Cardiac fibroblast (primary cell): ENCODE measurements at places on chromosomes 2 and 18.

DNA sequence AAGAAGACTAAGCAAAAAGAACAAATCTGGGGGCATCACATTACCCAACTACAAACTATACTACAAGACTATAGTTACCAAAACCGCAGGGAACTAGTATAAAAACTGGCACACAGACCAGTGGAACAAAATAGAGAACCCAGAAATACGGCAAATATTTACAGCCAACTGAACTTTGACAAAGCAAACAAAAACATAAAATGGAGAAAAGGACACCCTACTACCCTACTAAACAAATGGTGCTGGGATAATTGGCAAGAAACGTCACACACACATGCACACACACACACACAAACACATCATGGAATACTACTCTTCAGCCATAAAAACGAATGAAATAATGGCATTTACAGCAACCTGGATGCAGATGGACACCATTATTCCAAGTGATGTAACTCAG, 53.3 kb downstream of the SESTD1 start:
- no peak for DNase-seq

GRCh38 chr18:10131460-10132395, 217.9 kb downstream of the VAPA start:
- DNase-seq: no peak

DNA sequence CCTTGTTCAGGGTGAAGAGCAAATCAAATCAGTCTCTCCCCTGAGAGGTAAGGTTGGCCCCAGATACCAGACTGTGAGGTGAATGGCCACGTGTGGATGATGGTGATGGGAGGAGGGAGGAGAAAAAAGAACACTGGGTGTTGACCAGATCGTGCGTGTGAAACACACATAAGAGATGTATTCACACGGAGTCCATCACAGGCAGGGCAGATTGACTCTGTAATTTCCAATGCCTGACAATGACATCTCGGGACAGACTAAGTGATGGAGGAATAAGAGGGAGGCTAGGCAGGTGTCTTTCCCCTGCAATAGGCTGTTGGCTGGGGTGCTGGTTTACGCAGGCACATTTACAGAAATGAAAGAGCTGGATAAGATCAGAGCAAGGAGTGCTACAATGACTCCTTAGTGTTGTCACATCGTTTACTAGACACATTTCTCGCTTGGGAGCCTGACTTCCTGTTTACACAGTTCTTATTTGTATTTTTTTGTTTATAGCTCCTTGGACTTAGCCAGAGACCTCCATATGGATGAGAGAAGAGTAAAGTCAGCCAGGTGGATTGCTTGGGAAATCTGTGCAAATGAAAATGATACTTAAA, 43.1 kb downstream of the CPO start:
- DNase-seq: no peak

DNA sequence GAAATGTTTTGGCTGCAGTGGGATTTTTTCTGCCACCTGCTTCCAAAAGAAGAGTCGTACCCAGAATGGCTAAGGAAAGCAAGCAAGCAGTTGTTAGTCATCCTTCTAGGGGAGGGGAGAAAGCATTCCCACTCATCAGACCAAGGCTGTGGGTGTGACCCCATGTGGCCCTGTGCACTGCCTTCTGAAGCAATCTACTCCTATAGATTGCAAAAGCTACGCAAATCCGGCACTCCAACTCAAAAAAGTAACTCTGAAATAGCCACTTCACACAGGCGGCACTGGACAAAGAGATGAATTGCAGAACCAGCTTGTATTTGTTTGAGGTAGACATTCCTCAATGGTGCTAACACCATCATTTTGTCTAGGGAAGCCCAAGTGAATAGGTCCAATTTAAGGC, 44.3 kb downstream of the ST3GAL5 start:
- no peak for DNase-seq

GRCh38 chr2:170567429-170567828, 147.7 kb upstream of the SP5 start:
- DNase-seq: no peak

GRCh38 chr2:167493862-167494261, 605.6 kb downstream of the XIRP2 start:
- no peak for DNase-seq

DNA sequence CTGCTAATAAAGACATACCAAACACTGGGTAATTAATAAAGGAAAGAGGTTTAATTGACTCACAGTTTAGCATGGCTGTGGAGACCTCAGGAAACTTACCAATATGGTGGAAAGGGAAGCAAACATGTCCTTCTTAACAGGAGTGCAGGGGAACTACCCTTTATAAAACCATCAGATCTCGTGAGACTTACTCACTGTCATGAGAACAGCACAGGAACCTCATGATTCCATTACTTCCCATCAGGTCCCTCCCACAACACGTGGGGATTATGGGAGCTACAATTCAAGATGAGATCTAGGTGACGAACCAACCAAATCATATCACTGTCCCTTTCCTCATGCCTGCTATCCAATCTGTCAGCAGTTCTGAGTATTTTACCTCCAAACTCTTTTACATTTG, 586.7 kb downstream of the TDRD15 start:
- no peak for DNase-seq

DNA sequence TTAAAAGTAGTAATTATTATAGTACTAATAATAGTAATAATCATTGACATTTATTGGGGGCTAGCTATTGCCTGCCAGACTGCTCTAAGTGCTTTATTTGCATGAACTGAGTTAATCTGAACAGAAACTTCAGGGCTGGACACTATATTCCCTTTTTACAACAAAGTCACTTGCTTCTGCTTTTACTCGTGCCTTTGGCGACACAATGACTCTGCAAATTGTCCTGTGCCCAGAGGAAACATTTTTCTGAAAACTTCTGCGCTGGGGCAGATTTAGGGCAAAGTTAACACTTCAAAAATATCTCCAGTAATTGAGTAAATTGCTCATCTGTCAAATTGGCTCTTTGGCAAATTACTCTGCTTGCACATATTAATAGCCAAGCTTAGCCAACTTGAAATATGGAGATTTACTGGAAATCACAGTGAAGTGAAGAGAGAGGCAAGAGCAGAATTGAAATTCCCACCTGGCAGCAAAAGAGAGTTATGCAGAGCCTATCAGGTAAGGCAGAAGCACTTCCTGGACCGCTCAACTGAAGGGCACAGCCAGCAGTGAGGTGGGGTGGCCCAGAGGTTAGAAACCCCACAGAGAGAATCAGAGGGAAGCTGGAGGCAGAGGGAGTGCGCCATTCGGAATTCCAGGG, 36.3 kb downstream of the BMP10 start:
- no peak for DNase-seq

DNA sequence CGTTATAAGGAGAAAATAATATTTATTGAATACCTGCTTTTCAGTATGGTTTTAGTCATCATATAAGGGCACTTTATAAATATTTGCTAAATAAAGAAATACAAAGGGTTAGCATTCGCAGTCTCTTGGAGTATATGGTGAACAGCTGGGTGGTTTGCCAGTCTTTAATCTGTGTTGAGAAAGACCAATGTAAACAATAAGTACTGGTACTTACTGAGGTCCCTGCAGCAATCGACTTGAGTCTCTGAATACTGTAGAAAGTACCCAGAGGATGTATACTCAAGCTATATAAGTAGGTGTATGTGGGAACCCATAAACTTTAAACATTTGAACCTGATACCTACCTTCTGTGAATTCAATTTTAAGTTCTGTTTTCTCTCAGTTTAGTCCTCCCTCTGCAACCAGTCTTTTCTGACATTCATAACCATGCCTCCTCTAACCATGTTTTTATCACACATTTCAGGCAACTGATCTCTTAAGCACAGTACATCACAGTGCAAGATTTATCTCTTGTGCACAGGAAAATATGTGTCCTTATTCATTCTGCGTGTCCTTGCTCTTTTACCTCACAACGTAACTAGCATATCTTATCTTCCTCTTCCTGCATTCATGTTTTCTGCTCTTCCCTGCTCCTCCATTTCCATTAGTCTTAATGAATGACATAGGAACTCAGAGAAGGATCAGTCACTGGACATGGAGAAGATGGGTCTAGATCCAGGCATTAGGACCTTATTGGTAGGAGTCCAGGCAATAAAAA, 21.7 kb downstream of the C18orf63 start:
- DNase-seq: no peak

DNA sequence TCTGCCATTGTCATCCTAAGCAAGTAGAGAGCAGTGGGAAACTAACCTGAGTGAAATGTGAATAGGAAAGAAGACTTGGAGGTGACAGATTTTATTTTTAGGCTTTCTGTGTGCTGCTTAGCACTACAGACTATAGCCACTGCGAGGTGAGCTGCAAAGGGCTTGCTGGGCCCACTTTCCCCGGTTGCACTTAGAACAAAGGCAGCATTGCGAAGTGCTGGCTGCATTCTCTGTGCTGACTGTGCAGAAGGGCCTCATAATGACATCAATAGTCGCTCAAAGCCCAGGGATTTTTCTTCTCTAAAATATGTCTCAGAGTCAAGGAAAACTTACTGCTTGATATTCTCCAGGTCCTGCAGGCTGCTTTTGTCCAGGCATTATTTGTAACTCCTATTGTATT, 592.1 kb downstream of the TDRD15 start:
- no peak for DNase-seq

GRCh38 chr2:36734304-36734703, 37.8 kb downstream of the VIT start:
- DNase-seq: peak; percentile 35

- no peak for DNase-seq
Observed at GRCh38 chr2:2853346-2853745, 522.3 kb upstream of the MYT1L start.

DNA sequence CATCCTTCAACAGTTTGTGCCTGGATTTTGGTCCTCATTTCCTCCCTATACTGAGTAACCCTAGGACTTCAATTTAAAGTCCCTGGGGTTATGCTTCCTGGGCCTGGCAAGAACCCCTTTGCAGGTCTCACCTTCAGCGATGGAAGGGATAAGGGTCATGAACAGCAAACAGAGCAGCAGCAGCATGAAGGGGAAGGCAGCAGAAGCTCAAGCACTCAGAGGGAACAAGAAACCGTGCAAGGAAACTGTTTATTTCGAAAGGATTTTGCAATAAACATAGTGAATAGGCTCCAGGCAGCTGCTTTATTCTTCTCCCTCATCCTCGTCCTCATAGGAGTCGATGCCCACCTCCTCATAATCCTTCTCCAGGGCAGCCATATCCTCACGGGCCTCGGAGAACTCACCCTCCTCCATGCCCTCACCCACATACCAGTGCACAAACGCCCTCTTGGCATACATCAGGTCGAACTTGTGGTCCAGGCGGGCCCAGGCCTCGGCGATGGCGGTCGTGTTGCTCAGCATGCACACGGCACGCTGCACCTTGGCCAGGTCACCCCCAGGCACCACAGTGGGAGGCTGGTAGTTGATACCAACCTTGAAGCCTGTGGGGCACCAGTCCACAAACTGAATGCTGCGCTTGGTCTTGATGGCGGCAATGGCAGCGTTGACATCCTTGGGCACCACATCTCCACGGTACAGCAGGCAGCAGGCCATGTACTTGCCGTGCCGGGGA, 2.8 kb upstream of the TUBA4B start:
- DNase-seq: no peak

- no peak for DNase-seq
Observed at GRCh38 chr2:239263231-239263630, 137.6 kb downstream of the HDAC4 start.

DNA sequence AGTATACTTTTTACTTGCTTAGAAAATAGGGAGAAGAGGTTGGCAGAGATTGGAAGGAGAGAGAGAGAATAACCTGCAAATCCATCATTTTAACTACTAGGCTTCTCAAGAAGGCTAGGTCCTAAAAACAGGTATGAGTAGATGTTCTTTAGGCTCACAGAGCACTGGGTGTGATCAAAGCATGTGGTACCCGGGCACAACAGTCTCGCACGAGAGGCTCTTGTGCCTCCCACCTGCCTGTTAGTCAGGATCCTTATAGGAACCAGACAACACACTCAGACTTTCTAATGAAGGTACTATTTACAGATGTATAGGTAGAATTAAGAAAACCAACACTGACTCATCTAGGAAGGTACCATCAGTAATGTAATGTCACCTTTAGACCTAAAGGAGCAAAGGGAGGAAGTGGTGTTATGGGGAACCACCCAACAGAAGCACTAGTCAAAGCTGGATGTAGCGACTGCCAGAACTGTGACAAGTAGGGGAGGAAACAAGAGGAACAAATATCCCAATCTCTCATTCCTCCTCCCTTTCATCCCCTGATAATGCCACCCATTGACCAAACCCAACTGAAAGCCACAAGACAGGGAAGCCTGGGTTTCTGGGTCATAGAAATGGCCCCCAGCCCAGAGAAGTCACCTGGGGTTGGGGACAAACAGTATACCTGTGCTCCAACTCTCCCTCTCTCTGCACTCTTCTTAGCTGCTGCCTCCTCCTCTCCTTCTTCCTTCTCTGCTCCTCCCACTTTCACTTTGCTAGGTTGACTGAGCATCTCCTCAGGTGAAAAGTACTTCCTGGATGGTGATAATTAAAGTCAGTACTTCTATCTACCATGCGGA, 16.0 kb upstream of the MARCHF4 start:
- no peak for DNase-seq

DNA sequence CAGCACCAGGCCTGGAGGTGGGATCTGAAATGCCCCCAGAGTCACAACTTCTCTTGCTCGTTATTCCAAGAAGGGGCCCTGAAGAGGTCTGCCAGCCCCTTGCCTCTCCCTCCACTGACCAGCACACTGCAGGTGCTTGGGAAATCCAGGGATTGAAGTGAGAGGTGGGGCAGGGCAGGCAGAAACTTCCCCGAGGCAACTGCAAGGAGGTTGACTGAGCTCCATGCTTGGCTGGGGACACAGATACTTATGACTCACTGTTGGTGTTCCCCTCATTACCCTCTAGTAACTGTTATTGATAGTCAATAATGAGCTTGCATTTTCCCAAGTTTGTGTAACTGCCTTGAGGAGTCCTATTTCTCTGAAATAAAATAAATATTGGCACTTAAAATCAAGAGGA, 47.5 kb downstream of the MARCO start:
- no peak for DNase-seq

DNA sequence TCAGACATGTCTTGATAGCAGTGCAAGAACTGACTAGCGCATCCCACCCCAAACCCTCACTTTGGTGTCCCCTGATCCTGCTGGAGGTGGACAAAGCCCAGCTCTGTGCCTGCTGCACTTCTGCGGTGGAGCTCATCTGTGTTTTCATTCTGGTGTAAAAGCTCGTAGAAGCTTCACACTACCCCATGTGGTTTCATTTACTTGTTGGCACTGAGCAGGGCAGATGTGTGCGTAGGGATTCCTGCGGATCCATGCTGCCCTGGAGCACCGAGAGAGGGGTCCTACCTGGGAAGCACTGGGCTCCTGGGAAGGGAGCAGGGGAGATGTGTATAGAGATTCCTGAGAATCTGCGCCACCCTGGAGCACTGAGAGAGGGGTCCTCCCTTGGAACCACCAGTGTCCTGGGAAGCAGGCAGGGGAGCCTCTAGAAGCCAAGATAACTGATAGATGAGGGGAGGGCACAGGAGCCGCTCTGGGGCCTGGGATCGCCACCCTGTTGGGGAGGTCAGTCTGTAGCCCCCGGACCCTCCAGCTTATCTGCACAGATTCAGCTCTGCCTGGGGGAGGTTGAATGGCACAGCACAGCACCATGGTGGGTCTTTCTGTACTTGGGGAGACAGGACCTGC, 106.9 kb upstream of the OTOS start:
- DNase-seq: no peak
